ENCODE measurements at places on chromosomes 7 and 10.

- DNase-seq = no peak
Observed at GRCh38 chr7:33109758-33110238, 594 bp upstream of the RP9 start.

DNA sequence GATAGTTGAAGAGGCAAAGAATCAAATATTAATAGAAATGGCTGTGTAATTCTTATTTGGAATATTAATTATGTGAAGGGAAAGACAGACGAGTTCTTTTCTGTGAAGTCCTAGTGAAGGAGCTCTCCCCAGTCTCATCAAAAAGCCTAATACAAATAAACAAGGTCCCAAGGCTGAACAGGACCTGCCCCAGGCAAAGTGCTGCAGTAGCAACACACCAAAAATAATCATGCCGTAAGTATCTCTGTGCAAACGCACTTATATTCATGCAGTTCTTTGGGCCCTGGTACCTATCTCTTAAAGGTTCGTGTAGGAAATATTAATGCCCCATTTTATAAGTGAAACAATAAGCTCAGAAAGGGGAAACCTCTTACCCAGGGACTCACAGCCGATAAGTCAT lies 12.2 kb upstream of the CHST15 start:
- DNase-seq = peak; percentile 31

- DNase-seq = no peak
Observed at GRCh38 chr10:59628456-59628855, 81.2 kb downstream of the SLC16A9 start.

- no peak for DNase-seq
Observed at GRCh38 chr10:27345455-27345920, 104.9 kb upstream of the ACBD5 start.

DNA sequence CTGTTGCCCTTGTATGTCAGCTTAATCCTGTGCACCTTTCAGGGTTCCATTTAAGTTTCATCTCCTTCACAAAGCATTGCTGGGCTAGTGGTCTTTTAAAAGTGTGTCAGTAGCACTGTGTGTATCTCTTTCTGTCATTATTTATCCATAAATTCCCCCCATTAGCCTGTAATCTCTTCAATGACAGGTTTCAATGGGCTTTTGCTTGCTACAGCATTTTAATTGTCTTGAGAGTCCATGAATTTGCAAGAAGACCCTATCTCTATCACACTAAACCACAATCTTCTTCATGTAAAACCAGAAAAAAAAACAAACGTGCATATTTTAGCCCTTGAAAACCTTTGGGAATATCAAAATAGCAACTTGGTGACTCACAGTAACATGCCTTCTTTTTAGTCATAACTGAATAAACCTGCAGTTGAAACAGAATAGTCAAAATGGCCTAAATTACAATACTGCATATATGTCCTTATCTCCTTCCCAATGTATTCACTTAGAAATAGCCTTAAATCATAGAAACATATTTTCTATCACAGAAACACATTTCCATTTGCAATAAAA lies 118.6 kb downstream of the PON1 start:
- DNase-seq = no peak

- DNase-seq = no peak
Observed at GRCh38 chr10:96656839-96657238, 63.5 kb downstream of the PIK3AP1 start.

DNA sequence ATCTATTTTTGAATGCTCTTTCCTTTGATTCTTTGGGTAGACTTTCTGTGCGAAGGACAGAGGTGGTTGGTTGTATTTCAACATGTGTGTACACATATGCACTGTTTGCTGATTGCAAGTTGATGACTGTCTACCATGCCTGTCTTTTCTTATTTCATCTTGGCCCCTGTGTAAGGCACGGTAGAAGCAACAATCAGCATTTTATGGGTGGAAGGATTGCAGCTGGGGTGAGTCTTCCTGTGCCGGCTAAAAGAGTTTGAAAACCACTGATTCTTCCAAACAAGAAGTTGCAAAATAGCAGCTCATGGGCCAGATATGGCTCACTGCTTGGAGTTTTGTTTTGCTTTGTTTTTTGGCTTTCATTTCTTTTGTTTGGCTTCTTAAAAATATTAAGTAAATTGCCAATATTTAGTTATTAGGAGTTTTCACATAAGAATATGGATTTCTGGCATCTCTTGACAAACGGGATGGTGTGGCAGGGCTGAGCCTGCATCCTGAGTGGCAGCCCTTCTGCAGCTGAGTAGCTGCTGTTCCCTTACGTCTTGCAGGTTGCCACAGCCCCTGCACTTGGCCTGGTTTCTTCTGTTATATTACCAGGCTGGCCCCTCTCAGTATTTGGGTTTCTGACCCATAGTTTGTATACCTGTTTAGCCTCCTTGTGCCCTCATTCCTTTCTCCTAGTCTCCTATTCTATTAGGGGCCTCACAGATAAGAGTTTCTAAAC lies 7.2 kb downstream of the ZNF862 start:
- no peak for DNase-seq

DNA sequence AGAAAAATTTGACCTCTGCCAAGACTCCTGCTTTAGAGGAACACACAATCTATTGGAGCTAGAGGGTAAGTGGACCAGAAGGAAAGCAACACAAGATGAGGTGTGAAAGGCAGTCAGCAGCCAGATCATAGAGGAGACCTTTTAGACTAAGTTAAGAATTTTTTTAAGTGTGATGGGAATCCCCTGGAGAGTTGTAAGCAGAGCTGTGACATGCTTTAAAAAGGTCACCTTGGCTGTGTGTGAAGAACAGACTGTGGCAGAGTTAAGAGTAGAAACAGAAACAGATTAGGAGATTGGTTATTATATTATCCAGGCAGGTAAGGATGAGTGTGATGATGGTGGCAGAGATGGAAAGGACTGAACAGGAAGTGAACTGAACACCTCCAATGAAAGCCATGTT lies 23.5 kb downstream of the CPEB3 start:
- DNase-seq = no peak

- DNase-seq = no peak
Observed at GRCh38 chr7:111092406-111093236, 1.7 kb downstream of the LRRN3 start.

DNA sequence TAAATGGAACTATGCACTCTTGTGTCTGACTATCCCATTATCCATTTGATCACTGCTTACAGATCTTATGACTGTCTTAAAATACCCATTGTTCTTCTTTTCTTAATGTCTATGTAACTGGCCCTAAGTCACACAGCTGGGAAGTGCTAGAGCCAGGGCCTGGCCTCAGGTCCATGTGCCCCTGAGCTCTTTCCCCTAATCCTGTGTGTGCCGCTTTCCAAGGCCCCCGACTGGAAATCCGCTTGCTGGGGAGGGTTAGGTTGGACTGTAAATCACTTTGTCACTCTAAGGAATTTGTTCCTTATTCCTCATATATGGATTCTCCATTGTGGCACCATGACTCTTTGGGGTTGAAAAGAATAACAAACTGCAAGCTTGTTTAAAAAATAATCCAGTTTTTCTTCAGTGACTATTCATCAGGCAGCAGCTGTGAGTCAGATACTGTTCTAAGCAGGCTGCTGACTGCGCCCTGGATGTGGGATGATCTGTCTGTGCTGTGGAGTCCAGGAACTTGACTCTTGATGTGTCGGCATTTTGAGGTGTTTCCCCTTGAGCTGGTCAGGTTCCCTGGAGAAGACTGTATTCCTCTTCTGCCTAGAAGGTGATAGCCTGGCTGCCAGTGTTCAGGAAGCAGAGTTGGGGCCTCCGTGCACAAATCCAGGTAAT lies 236.3 kb downstream of the SDK1 start:
- DNase-seq = no peak

DNA sequence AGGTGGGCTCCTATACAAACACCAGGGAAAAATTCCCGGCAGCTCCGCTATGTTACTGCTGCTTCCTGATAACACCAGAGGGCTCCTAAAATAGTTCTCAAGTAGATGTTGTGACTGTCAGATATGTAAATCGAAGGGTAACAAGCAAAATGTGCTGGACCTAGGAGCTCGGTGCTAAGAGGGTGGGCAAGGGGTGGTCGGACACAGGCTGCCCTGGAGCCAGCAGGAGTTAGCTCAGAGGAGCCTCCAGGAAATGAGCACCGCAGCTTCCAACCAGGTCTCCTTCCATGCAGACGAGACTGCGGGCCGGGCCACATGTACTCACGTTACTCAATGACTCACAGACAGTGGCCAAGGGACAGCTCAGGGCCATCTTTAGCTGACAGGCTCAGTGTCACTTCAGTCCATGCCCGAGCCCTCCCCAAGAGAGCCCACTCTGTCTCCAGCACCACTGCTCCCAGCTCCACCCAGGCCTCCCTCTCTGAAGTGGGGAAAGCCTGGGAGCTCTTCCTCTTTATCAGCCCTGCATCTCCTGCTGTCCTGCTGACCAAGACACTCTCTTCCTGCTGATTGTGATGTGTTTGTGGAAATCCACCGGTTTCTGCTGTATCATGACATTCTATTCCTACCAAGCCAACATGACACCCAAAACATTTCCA lies 37.2 kb upstream of the TMEM273 start:
- DNase-seq = no peak

DNA sequence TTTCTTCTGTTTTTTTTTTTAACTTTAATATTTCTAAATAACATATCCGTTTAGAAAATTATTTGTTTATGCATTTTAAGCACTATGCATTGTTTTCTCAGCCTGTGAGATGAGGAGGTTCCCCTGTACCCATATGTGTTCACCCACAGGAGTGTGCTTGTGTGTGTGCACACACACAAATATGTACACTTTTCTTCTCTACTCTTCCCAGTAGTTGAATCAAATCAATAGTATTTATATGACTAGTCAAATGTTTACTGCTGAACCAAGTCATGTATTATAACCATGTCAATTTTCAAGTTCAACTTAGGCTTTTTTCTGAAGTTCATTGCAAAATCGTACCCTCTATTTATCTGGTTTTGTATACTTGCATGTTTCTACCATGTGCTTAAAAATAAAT lies 37.3 kb downstream of the HDAC9 start:
- no peak for DNase-seq

GRCh38 chr10:75575940-75576339 lies 144.5 kb downstream of the LRMDA start:
- no peak for DNase-seq

GRCh38 chr7:78399033-78399769 lies 600.6 kb downstream of the PHTF2 start:
- DNase-seq = no peak

- DNase-seq = no peak
Observed at GRCh38 chr7:2650451-2650850, 18.7 kb downstream of the TTYH3 start.
